ENCODE measurements at places on chromosomes 11 and 22.

DNA sequence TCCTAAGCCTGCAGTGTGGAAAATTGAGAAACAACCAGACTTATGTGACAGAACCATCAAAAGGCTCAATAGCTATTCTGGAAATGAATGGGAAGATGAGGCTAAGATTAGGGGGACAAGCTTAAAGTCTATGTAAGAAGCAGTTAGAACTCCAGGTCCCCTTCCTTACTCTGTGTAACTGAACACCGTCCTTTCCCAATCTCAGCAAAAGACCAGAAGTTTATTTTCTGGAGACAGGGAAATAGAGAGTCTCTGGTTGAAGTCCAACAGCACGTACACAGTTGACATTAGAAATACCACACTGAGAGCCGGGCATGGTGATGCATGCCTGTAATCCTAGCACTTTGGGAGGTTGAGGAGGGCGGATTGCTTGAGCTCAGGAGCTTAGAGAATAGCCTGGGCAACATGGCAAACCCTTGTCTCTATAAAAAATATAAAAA is 93.9 kb downstream of the CD44 start:
- no peak for DNase-seq

DNA sequence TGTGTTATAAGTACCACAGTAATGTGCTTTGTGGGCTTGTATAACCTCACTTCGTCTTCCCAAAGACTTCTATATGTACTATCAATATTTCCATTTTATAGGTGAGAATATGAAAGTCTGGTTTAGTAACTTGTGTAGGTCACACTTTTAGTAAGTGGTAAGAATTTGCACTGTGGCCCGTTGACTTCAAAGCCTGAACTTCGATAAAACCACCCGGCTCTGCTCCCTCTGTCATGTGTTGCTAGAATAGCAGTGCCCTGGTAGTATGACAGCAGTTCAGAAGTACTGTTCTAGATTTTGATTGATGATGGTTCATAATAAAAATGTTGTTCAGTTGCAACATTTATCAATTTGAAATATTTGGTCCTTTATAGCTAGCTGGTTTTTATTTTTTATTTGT is 110.2 kb upstream of the SORL1-AS1 start:
- no peak for DNase-seq

DNA sequence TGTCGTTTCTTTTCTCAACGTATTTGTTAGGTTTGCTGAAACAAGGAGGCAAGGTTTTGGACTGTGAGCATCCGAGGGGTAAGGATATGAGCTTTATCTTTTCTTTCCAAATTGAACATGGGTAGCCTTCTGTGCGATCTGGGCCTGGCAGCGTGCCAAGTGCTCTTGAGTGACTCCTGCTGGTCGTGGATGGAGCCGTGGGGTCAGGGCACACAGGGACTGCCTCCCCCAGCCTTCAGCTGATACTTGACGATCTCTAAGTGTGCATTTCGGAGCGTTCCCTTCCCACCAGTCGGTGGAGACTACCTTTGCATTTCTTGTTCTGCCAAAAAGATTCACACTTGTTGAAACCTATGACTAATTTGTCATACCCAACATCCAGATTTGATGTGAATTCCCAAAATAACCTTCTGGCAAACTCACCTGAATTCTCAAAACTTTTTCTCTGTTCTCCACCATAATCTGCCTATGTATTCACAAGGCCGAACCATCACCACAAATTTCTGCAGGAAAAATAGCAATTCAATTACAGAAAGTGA is 40.1 kb upstream of the CLMP start:
- DNase-seq = no peak

GRCh38 chr22:45336971-45337431 is 27.3 kb downstream of the FAM118A start:
- DNase-seq = no peak

DNA sequence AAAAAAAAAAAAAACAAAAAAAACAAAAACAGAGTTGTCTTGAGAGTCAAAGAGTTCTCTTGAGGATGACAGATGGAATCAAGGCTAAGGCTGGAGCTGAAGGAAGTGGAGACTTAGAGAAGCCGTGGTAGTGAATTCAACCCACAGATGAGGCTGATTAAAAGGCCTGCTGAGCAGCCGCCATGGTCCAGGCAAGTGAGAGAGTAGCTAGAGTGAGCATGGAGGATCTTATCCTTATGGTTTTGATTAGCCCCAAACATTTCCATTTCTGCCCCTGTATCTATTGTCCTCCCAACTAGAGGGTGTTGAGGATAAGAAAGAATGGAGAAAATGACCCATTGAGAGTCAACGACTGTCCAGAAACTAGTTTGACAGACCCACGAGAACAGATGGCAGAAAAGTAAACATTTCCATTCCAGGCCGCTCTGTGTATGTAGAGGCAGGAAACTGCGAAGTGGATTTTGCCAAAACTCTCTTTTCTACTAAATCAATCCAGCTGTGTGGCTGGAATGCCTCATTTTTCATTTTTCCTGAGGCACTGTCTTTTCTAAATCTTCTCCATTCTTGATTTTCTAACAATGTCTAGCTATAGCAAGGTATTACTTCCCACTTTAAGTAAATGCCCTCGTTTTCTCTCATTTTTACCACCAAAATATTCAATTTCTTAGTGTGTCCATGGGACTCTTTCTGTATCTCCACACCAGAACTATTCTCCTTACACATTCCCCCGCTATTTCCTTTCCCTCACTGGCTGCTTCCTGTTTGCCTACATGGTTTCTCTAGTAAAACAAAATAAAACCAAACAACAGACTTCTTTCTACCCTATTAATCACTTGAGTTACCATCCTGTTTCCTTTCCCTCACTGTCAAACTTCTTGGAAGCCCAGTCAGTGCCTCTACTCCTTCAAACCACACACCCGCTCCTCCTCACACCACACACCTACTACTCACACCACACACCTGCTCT is 5.4 kb upstream of the MMP8 start:
- DNase-seq = no peak

GRCh38 chr11:33723238-33723881 is 12.9 kb downstream of the CD59 start:
- no peak for DNase-seq

DNA sequence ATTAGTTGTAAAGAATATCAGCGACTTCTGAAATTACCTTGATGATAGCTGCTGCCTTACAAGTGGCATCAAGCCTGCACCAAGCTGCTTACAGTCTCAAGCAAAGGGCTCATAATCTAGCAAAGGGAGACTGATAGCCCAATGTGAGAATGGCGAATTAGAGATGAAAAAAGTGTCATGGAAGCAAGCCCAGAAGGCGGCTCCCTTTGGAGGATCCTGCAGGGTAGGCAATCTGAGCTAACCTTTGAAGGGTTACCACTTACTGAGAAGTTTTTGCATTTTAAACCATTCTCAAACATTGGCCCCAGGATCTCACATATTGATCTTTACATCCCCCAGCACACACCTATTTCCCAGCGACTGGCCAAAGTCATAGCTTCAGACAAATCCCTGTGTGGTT is 18.5 kb downstream of the GAB2 start:
- no peak for DNase-seq

GRCh38 chr22:16845881-16846280 is 20.7 kb upstream of the XKR3 start:
- no peak for DNase-seq

DNA sequence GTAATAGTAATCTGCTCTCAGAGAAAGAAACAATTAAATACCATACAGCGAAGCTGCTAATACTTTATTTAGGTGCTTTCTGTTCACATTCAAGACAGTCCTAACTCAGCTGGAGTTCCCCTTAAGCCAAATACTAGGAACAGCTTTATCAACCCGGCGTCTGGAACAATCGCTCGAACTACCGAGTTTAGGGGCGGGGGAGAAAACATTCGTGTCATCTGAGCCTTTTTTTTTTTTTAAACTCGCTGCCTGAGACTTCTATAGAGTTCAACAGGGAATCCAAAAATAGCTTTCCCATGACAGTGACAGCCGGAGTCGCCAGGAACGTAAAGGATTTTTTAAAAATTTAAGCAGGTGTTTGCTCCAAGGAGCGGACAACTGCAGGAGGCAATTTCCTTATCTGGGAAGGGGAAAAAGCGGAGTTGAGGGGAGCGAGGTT is 852 bp downstream of the TRAF6 start:
- DNase-seq = no peak

GRCh38 chr11:80822308-80822707 is 1381.5 kb upstream of the TENM4 start:
- no peak for DNase-seq

DNA sequence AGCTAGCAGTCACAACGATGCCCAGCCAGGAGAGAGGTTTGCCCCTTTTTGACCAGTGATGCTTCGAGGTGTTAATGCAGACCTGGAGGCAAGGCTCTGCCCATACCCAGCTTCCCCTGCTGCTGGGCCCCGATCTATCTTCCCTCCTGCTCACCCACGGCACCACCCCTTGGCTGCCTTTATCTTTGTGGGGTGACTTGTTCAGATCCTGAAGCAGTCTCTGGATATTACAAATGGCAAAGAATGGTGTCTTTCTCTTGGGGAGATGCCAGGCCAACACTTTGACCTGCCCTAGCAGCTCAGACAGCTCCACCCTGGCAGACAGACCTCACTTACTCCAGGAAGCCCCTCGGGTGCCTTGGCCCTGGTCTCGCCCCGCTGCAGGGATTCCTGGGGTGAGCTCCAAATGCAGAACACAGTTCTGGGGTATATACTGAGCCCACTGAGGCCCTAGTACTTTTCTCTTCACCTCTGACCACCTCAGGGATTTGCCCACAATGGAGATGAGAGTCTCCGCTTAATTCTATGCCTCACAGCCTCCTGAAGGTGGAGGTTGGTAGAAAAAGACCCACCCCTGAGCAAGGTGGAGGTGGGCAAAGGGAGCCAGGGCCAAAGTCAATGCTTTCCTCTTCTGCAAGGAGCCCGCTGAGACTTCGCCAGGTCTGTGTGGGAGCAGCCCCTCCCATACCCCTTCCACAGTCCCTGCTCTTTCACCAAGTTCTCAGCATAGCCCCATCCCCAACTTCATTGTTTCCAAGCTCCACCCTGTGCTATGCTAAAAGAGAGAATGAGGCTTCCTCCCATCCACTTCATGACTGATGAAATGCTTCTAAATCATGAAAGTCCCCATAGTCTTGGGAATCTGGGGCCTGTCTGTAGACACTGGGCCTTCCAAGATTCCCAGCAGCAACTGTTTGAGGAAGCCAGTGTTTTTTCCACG is 11.1 kb upstream of the ST3GAL4 start:
- DNase-seq = no peak

DNA sequence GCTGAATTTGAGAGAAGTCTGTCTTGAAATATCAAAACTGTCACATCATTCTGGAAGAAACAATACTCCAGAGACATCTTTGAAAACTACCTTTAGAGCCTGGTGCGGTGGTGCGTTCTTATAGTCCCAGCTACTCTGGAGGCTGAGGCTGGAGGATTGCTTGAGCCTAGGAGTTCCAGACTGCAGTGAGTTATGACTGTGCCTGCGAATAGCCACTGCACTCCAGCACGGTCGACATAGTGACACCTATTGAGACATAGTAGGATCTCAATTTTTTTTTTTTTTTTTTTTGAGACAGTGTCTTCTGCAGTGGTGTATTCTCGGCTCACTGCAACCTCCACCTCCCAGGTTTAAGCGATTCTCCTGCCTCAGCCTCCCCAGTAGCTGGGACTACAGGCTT is 11.5 kb upstream of the AIFM3 start:
- no peak for DNase-seq

GRCh38 chr22:49189871-49190270 is 637.8 kb downstream of the BRD1 start:
- DNase-seq = no peak

DNA sequence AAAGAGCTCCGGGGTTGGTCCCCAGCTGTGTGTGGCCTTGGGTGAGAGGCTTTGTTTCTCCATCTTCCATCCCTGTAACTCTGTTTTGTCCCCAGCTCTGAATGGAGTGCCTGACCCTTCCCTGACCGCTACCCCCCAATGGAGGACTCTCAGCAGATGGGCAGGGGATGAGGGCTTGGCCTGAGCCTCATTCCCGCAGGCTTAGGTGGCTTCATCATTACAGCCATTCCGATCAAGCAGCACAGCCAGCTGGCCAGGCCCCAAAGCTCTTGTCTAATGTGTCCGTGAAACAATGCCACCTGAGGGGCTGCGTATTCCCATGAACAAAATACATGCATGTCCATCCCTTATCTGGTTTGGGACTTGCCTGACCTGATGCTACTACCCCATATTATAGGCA is 3.9 kb upstream of the CDC42EP2 start:
- DNase-seq = no peak

DNA sequence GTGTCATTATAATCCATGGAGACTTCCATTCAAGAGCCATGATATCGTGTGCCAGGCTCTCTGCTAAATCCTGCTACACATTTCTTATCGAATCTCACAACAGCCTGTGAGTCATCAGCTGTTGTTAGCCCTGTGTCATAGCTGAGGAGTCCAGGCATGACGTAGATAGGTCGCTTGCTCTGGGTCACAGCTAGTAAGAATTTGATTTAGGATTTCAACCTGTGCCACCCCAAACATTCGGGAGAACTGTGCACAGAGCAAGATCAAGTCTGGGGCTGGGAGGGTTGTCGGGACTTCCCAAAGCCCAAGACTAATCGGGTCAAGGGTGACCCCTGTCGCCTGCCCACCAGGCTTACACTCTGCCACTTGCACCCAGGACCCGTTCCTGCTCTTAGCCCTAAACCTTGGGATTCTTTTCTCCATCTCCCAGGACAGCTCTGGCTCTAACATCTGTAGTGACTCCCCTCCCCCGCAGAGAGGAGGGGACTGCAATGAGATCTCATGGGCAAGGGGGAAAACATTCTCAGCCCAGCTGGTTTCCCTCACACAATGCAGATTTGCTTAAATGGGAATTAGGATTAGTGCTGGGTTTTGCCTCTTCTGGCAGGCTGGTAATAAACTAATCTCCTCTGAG is 34.3 kb downstream of the TSPAN18 start:
- no peak for DNase-seq

- peak; percentile 24 for DNase-seq
Measured at GRCh38 chr22:25362215-25362882, 142.9 kb downstream of the CRYBB2 start.

DNA sequence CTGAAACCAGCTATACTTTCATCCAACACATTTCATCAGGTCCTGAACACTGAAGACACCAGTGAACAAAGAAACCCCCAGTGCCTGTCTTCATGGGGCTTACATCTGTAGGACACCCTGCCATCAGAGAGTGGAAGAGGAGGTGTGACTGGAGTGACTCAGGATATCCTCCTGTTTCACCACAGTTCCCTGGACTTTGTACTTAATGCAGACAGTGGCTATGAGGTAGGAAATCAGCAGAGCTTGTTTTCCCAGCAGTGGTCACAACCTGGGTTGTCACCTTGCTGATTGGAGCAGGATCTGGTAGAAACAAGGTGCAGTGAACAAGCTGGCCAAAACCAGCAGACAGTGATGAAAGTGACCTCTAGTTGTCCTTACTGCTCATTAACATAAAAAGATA is 128.8 kb downstream of the KIRREL3 start:
- DNase-seq = no peak

Measured in DMS79 treated with DMSO at 0.1 percent for 48 hours (cell line).